ENCODE measurements at places on chromosomes 4 and X. TPM values are rescaled to one million over a fixed set of nuclear protein-coding genes. Genes with fewer than 3 reads are reported as not detected.
A peak's percentile ranks its signal among the peaks of the same experiment; 100 is the strongest.

The IQCM gene
- not detected for total RNA-seq

The ADH1B gene
- 0.36 TPM for total RNA-seq

The ARHGEF6 gene
- 3.1 TPM for total RNA-seq

The LONRF3 gene
- not detected for total RNA-seq

The CACNA1F gene
- not detected for total RNA-seq

The NSUN7 gene
- not detected for total RNA-seq

The CXorf51B gene
- total RNA-seq = not detected

DNA sequence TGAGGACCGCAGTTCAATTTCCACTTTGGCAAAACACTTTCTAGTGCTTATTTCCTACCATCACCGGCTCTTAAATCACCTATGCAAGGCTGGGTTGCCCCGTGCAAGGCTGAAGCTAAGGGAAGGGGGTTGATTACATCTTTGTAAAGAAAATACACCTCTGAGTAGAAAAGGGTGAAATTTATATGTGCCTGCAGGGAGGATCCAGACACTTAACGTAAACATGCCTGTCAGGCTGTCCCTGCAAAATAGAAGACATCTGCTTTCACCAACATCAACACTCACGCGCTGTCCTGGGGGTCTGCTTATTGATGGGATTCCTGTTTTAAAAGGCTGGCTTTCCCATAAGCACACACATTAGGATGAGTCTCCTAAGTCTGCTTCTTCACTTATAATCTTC, 92.0 kb downstream of the PRKX start:
- DNase-seq = no peak
- H3K4me1 ChIP-seq = no peaks in the 10 kb centered on the region
- no peak overlapping the region for H3K27ac ChIP-seq
- no peak overlapping the region for H3K4me3 ChIP-seq
- no peaks in the 10 kb centered on the region for H3K27me3 ChIP-seq
- H3K36me3 ChIP-seq = peaks cover 11% of the 10 kb centered on the region

DNA sequence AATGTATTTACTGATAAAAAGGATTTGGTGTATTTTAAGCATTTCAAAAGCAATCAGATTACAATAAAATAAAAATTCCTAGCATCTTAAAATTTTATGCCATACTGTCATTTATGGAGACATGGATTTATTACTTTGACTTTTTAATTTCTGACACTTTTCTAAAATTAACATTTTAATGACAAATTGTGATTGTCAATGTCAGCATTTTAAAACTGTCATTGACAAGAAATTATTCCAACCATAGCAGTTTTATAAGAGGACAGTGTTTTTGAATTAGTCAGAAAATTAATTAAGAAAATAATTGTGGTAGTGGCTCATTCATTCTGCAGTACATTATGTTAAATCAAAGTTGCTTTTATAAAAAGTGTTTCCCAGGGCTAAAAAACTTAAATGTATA, 1954.4 kb downstream of the ARAP2 start:
- H3K4me1 ChIP-seq = no peaks in the 10 kb centered on the region
- no peak overlapping the region for H3K4me3 ChIP-seq
- H3K27me3 ChIP-seq = no peaks in the 10 kb centered on the region

- H3K36me3 ChIP-seq = no peaks in the 10 kb centered on the region
- no peak for DNase-seq
- no peaks in the 10 kb centered on the region for H3K27me3 ChIP-seq
- H3K4me3 ChIP-seq = no peak overlapping the region
Observed at GRCh38 chr4:141642063-141642462, 5.7 kb downstream of the IL15 start.

- H3K27ac ChIP-seq = no peak overlapping the region
- no peak for DNase-seq
- H3K36me3 ChIP-seq = no peaks in the 10 kb centered on the region
- no peaks in the 10 kb centered on the region for H3K4me1 ChIP-seq
- H3K4me3 ChIP-seq = no peak overlapping the region
- no peaks in the 10 kb centered on the region for H3K27me3 ChIP-seq
Observed at GRCh38 chr4:189305500-189305899, 635.2 kb upstream of the FRG1 start.

DNA sequence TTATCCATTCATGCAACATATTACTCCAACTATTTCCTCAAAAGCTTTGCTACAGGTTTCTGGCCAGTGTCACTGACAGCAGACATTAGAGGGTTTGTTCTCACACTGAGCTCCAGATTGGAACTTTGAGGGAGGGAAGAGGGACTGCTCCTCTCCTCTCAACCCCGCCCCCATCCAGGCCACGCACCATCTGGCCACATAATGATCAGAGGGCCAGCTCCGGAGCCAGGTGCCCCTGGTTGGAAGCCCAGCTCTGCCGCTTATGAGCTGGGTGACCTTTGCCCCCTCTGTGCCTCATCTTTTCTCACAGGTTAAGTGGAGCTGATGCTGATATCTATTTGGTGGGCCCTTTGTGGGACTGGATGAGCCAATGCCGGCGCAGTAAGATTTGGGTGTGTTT, 55.8 kb downstream of the C4orf50 start:
- no peaks in the 10 kb centered on the region for H3K4me1 ChIP-seq
- H3K36me3 ChIP-seq = no peaks in the 10 kb centered on the region
- H3K4me3 ChIP-seq = no peak overlapping the region
- H3K27ac ChIP-seq = no peak overlapping the region
- peaks cover 10% of the 10 kb centered on the region for H3K27me3 ChIP-seq

- H3K27ac ChIP-seq = no peak overlapping the region
- no peak for DNase-seq
- H3K4me1 ChIP-seq = no peaks in the 10 kb centered on the region
- no peak overlapping the region for H3K4me3 ChIP-seq
- H3K27me3 ChIP-seq = peaks cover 4% of the 10 kb centered on the region
Observed at GRCh38 chr4:13492747-13493146, 8.6 kb upstream of the RAB28 start.

- no peak for DNase-seq
- H3K36me3 ChIP-seq = no peaks in the 10 kb centered on the region
- peak overlapping the region; percentile 96 for H3K27ac ChIP-seq
- H3K4me3 ChIP-seq = peak overlapping the region; percentile 83
- H3K4me1 ChIP-seq = no peaks in the 10 kb centered on the region
Observed at GRCh38 chr4:73258436-73258685, 237 bp downstream of the ANKRD17 start.

DNA sequence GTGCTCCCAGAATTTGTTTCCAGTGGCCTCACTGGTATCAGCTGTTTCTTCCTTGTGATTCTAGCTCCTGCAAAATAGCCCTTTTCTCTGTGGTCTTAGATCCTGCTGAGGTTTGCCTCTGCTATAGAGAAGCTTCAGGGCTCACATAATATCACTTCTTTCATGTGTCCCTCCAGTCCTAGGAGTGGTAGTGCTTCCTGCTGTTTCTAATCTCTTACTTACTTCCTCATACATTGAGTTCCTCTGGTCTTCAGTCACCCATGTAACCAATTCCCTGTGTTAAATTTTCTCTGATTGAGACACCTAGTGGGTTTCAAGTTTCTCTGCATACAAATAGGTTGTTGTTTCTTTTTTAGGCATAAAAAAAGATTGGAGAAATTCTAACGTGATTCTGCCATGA, 1567.9 kb downstream of the ARAP2 start:
- no peak for DNase-seq
- no peak overlapping the region for H3K4me3 ChIP-seq
- H3K4me1 ChIP-seq = no peaks in the 10 kb centered on the region
- H3K27ac ChIP-seq = no peak overlapping the region
- H3K36me3 ChIP-seq = no peaks in the 10 kb centered on the region

DNA sequence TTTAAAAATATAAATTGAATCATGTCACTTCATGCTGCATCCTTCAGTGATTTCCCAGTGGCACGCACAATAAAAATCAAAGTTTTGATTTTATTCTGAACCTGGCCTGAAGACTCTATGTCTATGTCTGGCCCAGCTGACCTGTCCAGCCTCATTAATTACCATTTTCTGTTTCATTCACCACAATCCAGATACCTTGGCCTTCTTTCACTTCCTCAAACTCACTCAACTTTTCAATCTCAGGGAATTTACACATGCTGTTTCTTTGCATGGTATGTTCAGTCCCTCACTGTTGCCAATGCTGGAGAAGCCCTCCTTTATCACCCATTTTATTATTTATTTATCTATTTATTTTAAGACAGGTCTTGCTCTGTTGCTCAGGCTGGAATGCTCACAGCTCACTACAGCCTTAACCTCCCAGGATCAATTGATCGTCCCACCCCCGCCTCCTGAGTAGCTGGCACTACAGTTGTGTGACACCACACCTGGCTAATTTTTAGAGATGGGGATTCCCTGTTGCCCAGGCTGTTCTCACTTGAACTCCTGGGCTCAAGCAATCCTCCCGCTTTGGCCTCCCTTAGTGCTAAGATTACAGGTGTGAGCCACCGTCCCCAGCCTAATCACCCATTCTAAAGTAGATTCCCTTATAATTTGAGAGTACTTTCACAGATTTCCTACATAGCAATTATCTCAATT, 43.1 kb downstream of the ZGRF1 start:
- no peaks in the 10 kb centered on the region for H3K36me3 ChIP-seq
- H3K27me3 ChIP-seq = no peaks in the 10 kb centered on the region
- no peak overlapping the region for H3K27ac ChIP-seq
- H3K4me1 ChIP-seq = 0 out of 2 replicates have a peak, but pooled peaks cover 2% of the 10 kb centered on the region
- no peak overlapping the region for H3K4me3 ChIP-seq

- H3K27me3 ChIP-seq = no peaks in the 10 kb centered on the region
- H3K4me3 ChIP-seq = no peak overlapping the region
- no peaks in the 10 kb centered on the region for H3K4me1 ChIP-seq
- no peak for DNase-seq
- no peaks in the 10 kb centered on the region for H3K36me3 ChIP-seq
Observed at GRCh38 chrX:112896051-112896450, 55.4 kb upstream of the AMOT start.

- peaks cover 1% of the 10 kb centered on the region for H3K36me3 ChIP-seq
- H3K4me3 ChIP-seq = no peak overlapping the region
- peaks cover 4% of the 10 kb centered on the region for H3K4me1 ChIP-seq
- DNase-seq = no peak
Observed at GRCh38 chrX:16593801-16594200, 56.2 kb upstream of the S100G start.

DNA sequence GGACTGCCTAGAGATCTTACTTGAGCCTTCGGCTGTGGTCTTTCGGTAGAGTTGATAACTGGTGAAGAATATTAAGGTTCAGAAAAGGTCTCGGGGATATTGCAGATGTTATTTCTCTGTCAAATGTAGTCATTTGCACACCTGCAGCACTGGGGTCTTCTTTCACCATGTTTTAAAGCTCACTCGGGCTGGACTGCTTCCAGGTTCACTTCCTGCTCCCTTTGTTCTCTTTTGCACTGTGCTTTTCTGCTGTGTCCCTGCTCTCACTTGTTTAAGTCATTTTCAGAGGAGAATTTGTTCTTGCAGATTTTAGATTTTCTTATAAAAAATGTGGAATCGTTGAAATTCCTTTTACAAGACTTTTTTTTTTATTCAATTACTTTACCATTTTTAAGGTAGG, 68.5 kb downstream of the BMPR1B start:
- H3K36me3 ChIP-seq = no peaks in the 10 kb centered on the region
- no peaks in the 10 kb centered on the region for H3K27me3 ChIP-seq
- no peak overlapping the region for H3K4me3 ChIP-seq
- no peak overlapping the region for H3K27ac ChIP-seq

GRCh38 chrX:2490634-2491033, 10.1 kb downstream of the DHRSX start:
- peaks cover 54% of the 10 kb centered on the region for H3K36me3 ChIP-seq
- H3K27me3 ChIP-seq = no peaks in the 10 kb centered on the region
- no peak overlapping the region for H3K27ac ChIP-seq
- no peak overlapping the region for H3K4me3 ChIP-seq

- no peaks in the 10 kb centered on the region for H3K4me1 ChIP-seq
- H3K4me3 ChIP-seq = no peak overlapping the region
- DNase-seq = peak; percentile 80
- H3K36me3 ChIP-seq = no peaks in the 10 kb centered on the region
- no peak overlapping the region for H3K27ac ChIP-seq
Observed at GRCh38 chrX:72236841-72237240, 2.0 kb downstream of the ERCC6L start.

DNA sequence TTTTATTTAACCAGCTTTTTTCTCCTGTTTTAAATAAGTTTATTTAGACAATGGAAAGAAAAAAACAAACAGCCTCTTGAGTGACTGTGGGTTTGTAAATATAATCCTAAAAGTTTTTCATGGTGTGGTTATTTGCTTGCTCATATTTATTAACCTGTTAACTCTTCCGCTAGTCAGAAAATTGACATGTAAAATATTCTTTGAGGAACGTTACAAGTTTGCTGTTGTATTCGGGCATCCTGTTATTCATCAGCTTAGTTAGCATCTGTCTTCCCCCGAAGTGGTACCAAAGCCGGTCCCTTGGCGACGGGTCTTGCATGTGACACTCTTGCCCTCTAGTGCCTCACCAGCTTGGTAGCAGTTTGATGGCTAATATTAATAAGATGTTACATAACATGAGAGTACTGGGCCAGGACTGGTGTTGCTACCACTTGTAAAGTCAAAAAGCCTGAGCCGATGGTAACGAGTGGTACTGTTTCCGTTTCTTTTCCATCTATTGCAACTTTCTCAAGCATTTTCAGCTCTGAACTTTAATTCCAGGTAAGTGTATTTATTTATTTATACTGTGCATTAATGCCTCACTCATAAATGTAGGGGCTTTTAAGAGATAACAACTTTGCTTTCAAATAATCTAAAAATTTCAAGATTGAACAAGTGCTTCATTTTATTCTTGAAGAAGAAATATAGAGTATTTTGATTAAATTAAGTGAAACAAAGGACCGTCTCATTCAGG, at the start of gene NDST3:
Gene NDST3 (plus strand): TSS at position 434 of the 733 bp plus-strand sequence. CDS start 19,425 bp downstream, outside the sequence.
- no peaks in the 10 kb centered on the region for H3K36me3 ChIP-seq
- peak within 1 kb of the TSS; percentile 44 for H3K4me3 ChIP-seq
- H3K4me1 ChIP-seq = no peaks in the 10 kb centered on the region
- peak; percentile 31 for DNase-seq

- no peaks in the 10 kb centered on the region for H3K36me3 ChIP-seq
- no peak for DNase-seq
- peaks cover 26% of the 10 kb centered on the region for H3K27me3 ChIP-seq
- no peaks in the 10 kb centered on the region for H3K4me1 ChIP-seq
Observed at GRCh38 chrX:69506617-69507499, 2.7 kb downstream of the NALF2 start.

- H3K36me3 ChIP-seq = no peaks in the 10 kb centered on the region
- H3K27me3 ChIP-seq = peaks cover 6% of the 10 kb centered on the region
- peak; percentile 60 for DNase-seq
- no peak overlapping the region for H3K27ac ChIP-seq
- no peak overlapping the region for H3K4me3 ChIP-seq
- H3K4me1 ChIP-seq = peaks cover 8% of the 10 kb centered on the region
Observed at GRCh38 chrX:115260330-115260729, 26.4 kb upstream of the LRCH2 start.

DNA sequence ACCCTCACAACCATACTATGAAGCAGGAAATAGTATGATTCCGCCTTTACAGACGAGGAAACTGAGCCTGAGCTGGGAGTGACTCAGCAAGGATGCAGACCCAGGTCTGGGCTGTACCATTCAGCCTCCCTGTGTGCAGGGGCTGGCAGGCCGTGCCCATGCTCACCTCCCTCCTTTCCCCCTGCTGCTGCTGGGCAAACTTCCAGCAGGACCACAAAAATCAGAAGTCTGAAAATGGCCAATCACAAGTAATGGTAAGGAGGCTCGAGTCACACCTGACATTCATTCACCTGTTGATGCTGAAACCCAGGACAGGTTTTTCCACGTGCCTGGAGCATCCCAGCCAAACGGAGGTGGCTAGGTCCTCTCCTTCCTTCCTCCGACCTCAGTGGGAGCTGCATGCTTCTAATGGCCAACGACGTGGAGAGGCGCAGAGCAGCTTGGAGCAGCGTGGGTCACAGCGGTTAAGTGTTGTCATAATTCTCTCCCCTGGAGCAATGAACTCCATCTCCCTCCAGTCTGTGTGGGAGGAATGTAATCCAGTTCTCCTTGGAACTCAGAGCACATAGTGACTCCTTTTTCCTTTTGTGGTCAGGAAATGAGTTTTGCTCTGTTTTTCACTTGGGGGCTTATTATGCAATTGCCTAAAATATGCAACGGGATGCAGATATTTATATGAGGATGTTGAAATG, 371.7 kb downstream of the BCOR start:
- no peak overlapping the region for H3K4me3 ChIP-seq
- peaks cover 25% of the 10 kb centered on the region for H3K27me3 ChIP-seq
- peak; percentile 80 for DNase-seq
- peaks cover 7% of the 10 kb centered on the region for H3K4me1 ChIP-seq
